ENCODE measurements at places on chromosomes 1 and 21.

- DNase-seq, result no peak
Observed at GRCh38 chr1:117511273-117511672, 94.6 kb upstream of the TENT5C start.

- DNase-seq, result no peak
Observed at GRCh38 chr1:183231545-183231944, 45.5 kb downstream of the LAMC2 start.

DNA sequence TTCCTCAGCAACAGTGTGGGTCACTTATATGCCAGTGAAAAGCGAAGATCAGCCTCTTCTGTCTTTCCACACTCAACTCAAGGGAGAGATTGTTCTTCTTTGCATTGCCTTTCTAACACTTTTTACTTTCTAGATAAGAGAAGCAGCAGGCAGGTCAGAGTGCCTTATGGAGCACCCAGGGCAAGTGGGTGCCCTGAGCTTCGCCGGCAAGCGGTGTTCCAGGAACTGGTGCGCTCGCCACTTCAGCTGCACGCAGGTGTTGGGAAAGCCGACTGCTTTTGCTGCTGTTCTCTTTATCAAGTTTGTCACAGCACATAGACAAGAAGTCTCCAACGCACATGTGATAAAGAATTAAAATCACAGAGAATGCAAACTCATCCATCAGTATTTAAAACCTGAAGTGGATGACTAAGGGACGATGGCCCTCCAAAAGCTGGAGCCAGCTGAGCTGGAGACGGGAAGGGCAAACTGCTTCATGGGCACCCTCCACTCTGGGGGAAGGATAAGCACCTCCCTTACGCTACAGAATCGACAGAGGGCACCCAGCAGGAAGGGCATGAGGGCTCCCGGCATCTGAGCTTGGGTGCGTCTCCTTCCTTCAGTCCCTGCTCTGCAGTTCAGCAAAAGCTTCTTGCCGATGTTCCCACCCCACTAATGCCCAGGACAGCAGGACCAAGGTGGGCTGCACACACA, 20.7 kb downstream of the UBE2G2 start:
- no peak for DNase-seq

DNA sequence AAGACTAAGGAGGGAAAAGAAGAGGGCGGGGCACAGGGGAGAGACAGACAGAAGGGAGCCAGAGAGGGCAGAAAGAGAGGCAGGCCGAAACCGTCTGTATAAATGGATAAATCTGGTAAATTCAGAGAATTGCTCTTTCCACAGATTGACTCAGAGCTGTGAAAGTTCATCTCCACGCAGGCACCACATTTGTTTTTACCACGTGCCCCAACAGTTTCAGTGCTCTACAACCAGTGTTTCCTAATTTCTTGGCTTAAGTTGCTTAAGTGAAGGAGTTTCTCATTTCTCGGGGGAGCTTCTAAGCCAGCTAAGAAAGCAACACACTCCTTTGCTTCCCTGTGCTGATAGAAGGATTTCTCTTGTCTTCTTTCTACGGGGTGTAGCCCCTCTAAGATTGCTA, 87.1 kb downstream of the ENAH start:
- peak; percentile 46 for DNase-seq

GRCh38 chr1:17369466-17369865, 2.5 kb upstream of the PADI6 start:
- DNase-seq, result no peak

DNA sequence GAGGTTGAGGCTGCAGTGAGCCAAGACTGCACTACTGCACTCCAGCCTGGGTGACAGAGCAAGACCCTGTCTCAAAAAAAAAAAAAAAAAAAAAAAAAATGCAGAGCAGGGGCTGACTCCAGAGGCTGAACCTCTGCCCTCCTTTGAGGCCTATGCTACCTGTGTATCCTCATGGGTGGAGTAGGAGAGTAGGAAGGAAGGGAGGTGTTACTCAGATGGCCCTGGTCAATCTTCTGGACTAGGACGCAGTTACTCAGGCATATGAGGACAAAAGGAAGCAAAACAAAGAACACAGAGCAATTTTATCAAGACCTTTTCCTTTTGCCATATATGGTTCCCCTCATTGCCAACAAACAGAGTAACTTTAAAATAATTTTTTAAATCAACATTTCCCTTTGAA, 35.2 kb downstream of the TGFBR3 start:
- no peak for DNase-seq

DNA sequence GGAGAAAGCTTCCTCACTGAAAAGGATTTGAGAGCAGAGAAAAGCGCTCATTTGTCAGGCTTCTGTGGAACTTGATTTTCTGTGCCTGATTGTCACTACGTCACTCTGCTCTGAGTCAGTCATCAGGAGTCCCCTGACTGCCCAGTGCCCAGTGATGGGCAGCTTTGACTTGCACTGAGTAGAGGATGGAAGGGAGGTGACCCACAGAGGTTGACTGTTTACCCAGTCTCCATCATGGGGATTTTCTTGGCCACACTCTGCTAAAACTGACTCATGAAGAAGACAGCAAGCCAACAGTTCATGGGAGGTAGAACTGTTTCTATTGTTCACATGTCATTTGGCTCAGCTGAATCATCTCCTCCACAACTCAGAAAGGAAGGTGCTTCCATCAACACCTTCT, 82.1 kb upstream of the DUSP10 start:
- no peak for DNase-seq

GRCh38 chr1:98437540-98437939, 224.0 kb upstream of the SNX7 start:
- no peak for DNase-seq
